ENCODE measurements at places on chromosomes 4 and X.

- DNase-seq, result no peak
These were observed 25.8 kb downstream of the ANXA10 start for GRCh38 chr4:168118116-168118655.

DNA sequence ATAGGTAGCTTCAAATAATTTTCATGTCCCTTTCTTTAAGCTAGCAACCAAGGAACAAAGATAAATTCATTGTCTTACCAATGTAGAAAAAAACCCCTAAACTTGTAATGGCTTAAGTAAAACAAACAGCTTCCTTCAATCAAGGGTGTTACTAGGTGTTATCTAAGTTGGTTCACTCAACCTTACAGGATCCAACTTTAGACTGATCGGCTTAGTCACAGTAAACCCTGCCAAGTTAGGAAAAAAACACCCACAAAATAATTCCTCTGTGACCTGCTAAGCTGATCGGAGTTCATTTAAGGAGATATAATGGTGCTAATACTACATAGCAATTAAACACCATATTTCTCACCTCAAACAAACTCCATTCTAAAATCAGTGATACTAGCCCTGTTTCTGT is 10.1 kb downstream of the AIFM1 start:
- no peak for DNase-seq

DNA sequence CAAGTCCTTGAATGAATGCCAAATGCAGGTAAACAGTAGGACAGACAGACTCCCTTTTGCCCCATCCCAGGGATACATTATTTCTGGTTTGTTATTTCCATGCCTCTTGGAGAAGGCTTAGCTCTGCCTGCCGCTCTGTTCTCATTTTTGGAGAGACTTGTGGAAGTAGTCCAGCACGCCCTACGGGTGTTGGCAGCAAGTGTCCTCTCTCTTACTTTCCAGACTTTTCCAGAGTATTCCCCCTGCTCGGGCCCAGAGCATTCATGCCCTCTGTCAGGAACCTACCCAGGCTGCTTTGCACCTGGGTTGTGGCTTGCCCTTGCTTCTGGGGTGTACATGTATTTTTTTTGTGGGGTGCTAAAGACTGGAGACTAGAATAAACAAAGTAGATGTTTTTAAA is 15.3 kb downstream of the SLC34A2 start:
- DNase-seq, result no peak

- no peak for DNase-seq
These were observed 38.7 kb upstream of the PDK3 start for GRCh38 chrX:24426340-24426913.

- no peak for DNase-seq
These were observed 1041.6 kb upstream of the PRKX start for GRCh38 chrX:4754878-4755604.

DNA sequence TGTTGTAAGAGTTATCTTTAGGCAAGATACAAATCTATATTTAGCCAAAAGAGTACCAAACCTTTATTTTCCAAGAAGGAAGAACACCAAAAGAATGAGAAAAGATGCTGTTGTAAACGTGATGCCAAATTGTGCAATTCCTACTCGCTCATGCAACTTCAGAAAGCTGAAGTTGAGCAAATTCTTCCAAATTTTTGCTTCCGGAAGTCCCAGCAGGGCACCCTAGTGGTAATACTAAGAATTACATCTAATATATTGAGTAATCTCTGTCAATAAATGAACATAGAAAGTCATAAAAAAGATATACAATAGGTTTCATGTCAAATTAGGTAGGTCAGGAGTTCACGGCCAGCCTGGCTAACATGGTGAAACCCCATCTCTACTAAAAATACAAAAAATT is 36.0 kb upstream of the SMARCAD1 start:
- no peak for DNase-seq

DNA sequence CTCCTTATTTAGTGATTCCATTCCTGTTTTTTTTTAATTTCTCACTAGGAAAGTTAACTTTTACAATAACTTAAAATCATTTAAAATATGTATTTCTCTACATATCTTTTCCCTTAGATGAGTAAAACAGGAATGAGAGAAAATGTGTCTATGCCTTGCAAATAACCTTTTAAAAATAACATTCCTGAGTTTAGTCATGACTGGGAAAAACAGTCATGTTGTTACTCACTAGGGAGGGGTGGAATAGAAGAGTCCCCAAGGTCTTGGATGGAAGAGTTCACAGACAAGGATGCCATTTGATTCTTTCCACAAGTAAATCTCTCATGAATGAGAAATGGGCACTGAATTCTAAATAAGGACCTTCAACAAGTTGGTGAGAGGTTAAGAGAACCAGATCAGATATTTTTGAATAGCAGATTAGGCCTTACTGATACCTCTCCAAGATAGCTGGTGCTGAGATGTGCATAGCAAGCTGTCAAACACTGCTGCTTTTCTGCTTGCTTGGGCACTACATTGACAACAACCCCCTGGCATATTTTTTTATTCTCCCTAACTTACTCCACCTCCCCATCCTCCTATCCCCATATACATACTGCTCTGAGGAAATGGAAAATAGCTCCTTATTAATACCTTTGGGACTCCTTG is 25.1 kb downstream of the UGDH start:
- DNase-seq, result no peak

DNA sequence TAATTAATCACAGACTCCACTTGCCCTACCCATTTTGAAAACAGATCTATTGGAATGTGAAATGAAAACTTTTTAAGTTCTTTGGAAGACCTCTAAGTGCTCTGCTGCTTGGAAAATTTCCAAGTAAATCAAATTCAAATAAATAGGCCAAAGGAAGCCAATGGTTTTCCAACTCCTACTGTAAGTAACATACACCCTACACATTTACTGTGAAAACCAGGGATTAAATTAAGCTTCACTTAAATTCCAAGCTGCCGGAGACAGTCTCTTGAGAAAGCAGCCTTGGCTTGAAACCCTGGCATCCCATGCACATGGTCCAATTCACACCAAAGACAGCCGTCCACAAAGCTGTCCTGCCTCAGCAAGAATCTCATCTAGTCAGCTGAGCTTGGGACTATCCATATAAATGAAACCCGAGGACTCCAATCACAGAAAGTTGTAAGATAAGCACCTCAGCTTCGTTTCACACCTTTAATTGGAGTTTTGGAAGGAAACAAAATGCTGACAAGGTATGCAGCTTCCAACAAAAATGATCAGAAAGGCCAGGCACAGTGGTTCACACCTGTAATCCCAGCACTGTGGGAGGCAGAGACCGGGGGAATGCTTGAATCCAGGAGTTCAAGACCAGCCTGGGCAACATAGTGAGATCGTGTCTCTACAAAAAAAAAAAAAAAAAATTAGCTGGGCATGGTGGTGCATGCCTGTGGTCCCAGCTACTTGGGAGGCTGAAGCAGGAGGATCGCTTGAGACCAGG is 88.6 kb downstream of the APBB2 start:
- DNase-seq, result no peak

- no peak for DNase-seq
These were observed 15.3 kb upstream of the PRR27 start for GRCh38 chr4:70138751-70139150.

DNA sequence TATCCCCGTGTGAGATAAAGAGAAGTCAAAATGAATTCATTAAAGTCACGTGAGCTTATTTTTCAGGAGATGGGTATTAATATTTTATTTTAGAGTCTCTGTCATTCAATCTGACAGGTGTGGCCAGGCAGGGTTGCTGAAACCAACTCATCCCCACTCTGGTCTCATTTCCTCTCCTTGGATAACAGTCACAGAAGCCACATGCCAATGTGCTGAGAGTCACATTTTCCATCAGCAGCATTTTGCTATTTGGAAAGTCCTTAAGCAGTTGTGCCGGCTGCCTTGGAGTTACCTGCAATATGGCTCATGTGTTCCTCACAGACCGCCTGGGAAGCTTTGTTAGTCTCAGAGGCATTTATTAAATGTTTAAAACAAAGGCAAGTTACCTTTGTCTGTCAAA is 302.3 kb downstream of the DCHS2 start:
- no peak for DNase-seq

GRCh38 chrX:283115-283845 is 2.1 kb downstream of the PLCXD1 start:
- peak; percentile 91 for DNase-seq

GRCh38 chr4:13526658-13527057 is 17.6 kb downstream of the NKX3-2 start:
- no peak for DNase-seq

GRCh38 chrX:72604705-72605104 is 32.1 kb upstream of the HDAC8 start:
- no peak for DNase-seq

DNA sequence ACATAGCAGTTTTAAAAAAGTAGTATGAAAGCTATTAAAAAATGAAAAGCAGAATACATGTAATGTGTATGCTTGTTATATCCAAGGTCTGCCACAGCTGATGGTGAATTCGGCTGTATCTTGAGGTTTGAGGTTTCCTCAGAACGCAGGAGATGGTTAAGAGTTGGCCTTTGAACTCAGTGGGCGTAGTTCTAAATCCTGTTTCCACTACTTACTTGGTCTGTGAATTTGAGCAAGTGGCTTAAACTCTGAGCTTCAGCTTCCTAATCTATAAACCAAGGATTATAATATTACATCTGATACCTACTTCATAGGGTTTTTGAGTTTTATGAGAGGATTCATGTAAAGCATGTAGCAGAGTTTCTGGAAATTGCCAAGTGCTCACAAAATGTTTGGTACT is 125.2 kb downstream of the STIM2 start:
- DNase-seq, result peak; percentile 54

DNA sequence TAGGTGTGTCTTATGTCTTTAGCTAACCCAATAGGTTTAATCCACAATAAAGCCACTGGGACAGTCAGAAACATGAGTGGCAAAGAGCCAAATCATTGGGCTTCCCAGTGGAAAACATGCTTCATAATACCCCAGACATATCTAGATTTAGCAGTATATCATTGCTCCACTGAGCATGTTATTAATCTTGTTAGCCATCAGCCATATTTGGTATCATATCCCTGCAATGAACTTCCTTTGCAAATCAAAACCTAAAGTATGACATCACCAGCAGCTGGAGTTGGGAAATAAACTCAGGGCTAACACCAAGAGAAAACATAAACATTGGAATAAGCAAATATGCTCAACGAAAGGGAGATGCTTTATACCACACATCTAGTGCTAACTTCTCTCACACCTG is 280.8 kb upstream of the NOCT start:
- DNase-seq, result no peak

- DNase-seq, result no peak
These were observed 6.6 kb downstream of the LANCL3 start for GRCh38 chrX:37578045-37578444.

- no peak for DNase-seq
These were observed 9.5 kb downstream of the FRG2 start for GRCh38 chr4:190017357-190018200.

GRCh38 chr4:15706646-15707362 is 3.9 kb downstream of the BST1 start:
- DNase-seq, result no peak

DNA sequence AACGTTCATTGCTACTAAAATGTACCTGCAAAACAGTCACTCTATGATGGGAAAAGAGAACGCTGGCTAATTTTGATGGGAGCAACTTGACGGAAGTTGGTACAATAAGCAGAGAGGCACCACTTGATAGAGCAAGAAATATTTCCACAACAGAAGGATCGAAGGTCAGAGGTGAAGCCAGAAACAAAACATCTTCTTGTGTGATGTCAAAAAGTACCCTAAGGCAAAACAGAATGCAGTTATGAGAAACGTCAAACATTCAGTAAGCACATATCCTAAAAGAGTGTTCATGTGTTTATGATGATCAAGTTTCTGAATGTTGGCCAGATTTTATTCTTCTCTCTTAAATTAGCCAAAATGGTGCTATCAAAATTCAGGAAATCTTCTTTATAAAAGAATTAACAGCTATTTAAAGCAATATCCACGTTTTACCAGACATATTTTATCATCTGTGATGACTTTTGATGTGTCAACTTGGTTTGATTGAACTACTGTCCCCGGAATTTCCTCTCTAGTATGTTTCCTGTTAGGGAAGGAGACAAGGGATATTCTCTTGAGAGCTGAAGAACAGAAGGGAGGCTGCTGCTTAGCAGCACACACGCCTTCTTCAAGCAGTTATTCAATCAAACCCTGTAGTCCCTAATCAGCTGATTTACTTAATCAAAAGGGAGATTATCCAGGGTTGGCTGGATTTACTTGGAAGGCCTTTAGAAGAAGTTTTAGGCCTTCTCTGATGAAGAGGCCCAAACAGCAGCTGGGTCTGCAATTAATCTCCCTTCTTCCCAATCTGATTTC is 15.7 kb downstream of the AASDH start:
- no peak for DNase-seq

- DNase-seq, result no peak
These were observed 92.7 kb upstream of the AFAP1 start for GRCh38 chr4:8032381-8032780.

GRCh38 chrX:112751076-112751475 is 71.3 kb upstream of the LHFPL1 start:
- DNase-seq, result no peak

- DNase-seq, result no peak
These were observed 206.3 kb downstream of the ARHGAP24 start for GRCh38 chr4:85681221-85681657.

DNA sequence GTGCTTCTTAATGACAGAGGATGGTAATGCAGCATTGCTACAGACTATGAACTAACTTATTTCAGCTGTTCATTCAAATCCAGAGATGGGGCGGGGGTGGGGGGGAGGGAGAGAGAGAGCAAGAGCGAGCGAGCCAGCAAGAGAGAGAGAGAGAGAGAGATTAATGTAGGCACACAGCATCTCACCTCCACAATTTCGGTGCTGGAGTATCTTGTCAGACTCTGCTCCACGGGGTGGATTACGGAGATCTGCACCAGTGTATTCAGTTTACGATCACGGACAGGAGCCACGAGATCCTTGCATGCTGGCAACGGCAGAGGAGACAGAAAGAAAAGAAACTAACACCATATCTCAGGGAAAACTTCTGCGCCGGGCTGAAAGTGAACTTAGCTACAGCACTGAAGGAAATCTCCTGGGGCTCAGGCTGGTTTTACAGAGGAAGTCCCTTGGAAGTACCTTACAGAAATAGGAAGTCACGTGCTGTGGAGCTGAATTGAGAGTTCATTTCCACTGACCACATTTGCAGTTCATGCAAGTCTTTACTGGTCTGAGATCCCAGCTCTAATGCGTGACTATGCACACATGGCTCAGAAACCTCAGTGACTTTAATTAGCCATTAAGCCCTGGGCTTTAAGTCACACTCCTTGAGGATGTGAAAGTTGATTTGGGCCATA is 440.9 kb downstream of the INPP4B start:
- DNase-seq, result peak; percentile 67

GRCh38 chr4:20391198-20391597 is 139.5 kb downstream of the SLIT2 start:
- DNase-seq, result no peak

- DNase-seq, result no peak
These were observed 519.2 kb downstream of the ARAP2 start for GRCh38 chr4:35725131-35725530.

GRCh38 chr4:152540293-152540674 is 4.4 kb upstream of the FBXW7 start:
- no peak for DNase-seq
